ENCODE measurements at places on chromosomes 5 and 9. TPM values are rescaled to one million over a fixed set of nuclear protein-coding genes. Genes with fewer than 3 reads are reported as not detected.

DNA sequence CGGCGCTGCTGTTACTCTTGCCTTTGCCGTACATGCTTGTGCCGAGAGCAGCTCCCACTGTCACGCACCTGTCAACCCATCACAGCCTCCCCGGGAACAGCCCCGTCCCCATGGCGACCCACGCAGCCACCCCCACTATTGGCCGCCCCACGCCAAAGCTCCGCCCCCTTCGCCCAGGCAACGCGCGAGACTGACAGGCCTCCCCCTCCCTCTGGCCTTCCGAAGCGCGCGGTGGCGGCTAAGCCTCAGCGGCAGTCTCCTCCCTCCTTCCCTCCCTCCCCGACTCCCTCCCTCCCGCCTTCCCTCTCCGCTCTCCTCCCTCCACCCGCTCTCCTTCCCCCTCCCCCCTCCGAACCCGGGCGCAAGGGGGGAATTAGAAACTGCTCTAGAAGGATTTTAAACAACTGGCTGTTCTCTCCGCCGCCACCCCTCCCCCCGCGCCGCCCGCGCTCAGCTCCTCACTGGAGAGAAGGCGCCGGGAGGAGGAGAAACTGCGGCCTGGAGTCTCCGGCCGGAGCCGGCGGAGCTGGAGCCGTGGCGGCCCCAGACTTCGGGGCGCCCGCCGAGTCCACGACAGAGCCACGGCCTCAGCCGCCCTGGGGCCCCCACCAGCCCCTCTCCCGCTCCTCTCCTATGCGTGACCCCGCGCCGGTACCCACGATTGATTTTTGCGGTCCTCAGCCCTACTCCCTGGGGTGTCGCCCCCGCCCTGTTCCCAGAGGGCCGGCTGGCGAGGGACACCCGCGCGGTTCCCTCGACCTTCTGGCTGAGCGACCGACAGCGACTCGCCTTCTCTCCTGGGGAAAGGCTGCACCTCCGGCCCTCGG, at the start of gene SSBP2:
Gene SSBP2 (minus strand): TSS at position 89 of the 827 bp plus-strand sequence. CDS start 55 bp downstream, at position 34.
- H3K36me3 ChIP-seq, result no peaks in the 10 kb centered on the region
- no peaks in the 10 kb centered on the region for H3K27me3 ChIP-seq
- H3K4me1 ChIP-seq, result peaks cover 71% of the 10 kb centered on the region
- DNase-seq, result peak; percentile 100

The BTNL8 gene
- total RNA-seq, result 0.58 TPM

DNA sequence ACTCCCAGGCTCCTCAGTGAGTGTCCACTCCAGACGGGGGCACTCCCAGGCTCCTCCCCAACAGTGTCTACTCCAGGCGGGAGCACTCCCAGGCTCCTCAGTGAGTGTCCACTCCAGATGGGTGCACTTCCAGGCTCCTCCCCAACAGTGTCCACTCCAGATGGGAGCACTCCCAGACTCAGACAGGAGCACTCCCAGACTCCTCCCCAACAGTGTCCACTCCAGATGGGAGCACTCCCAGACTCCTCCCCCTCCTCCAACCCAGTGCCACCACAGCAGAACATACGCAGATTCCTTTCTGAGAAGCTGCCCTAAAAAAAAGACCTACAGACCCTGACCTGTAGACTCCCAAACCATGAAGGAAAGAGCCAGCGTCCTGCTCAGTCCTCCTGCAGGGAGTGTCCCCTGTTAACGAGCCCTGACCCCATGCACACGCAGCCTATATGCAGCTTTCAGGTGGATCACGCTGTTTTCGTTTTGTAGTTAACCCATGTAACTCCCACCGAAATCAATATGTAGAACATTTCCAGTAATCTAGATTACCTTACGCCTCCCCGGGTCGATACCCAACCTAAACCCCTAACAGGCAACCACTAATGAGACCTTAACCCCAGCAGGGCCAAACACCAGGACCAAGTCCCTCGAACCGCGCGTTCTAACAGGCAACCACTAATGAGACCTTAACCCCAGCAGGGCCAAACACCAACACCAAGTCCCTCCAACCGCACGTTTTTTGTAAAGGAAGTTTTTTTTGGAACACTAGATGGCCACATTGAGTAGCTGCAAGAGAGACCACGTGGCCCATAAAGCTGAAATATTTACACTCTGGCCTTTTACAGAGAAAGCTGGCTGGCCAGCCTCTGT, 15.7 kb downstream of the PNPLA7 start:
- no peak overlapping the region for H3K27ac ChIP-seq
- H3K27me3 ChIP-seq, result no peaks in the 10 kb centered on the region
- H3K36me3 ChIP-seq, result peaks cover 13% of the 10 kb centered on the region
- H3K4me3 ChIP-seq, result no peak overlapping the region
- H3K4me1 ChIP-seq, result peaks cover 13% of the 10 kb centered on the region

DNA sequence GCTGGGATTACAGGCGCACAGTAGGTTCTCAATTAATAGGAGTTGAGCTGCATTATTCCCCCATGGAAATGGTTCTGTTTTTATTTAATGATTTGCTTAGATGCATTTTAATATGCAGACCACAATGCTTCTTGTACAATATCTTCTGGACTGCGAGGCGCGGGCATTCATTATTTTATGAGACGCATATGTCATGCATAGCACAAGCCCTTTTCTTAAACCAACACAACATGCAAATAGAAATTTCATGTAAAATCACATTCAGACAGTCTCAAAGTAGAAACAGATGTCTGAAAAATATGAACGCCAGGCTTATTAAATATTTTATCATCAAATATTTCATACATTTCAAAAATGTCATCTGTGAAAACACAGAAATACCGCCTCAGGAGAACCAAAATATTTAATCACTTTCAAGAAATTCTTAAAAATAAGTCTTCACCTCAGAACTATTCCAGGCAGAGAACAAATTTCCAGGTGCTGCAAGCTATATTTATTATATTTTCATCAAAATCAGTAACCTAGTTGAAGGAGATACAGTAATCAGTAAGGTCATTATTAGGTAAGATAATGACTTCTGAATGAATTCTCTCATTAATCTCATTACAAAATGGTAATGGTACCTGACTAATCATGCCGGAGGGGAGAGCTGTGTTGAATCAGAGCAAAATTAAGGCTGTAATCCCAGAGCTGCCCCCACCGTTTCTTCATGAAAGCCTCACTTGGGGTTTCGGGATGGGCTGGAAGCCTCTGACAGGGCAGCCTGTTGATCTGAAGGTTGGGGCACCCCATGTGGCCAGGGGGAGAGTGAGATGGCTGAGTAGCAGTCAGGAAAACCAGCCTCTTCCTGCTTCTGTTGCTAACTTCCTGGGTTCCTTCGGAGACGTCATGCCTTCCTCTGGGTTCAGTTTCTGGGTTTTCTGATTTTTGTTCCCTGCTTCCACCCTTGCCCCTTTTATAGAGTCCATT, 133.9 kb upstream of the ZNF618 start:
- peaks cover 4% of the 10 kb centered on the region for H3K4me1 ChIP-seq
- no peaks in the 10 kb centered on the region for H3K36me3 ChIP-seq
- H3K27ac ChIP-seq, result no peak overlapping the region
- peaks cover 47% of the 10 kb centered on the region for H3K27me3 ChIP-seq
- DNase-seq, result no peak

The NPR3 gene
- 81.0 TPM for total RNA-seq

GRCh38 chr5:58453306-58453705, 6.6 kb downstream of the PLK2 start:
- peaks cover 54% of the 10 kb centered on the region for H3K4me1 ChIP-seq
- H3K27me3 ChIP-seq, result no peaks in the 10 kb centered on the region
- H3K27ac ChIP-seq, result peak overlapping the region; percentile 96
- peaks cover 56% of the 10 kb centered on the region for H3K36me3 ChIP-seq
- H3K4me3 ChIP-seq, result peak overlapping the region; percentile 90
- DNase-seq, result no peak

The TRPM6 gene
- 0.30 TPM for total RNA-seq

- H3K27ac ChIP-seq, result no peak overlapping the region
- H3K4me1 ChIP-seq, result no peaks in the 10 kb centered on the region
- no peak overlapping the region for H3K4me3 ChIP-seq
Observed at GRCh38 chr5:118450554-118451332, 537.6 kb downstream of the DTWD2 start.

The PDCD1LG2 gene
- 2.0 TPM for total RNA-seq

- DNase-seq, result no peak
- H3K36me3 ChIP-seq, result no peaks in the 10 kb centered on the region
- no peaks in the 10 kb centered on the region for H3K4me1 ChIP-seq
- H3K27ac ChIP-seq, result no peak overlapping the region
- peaks cover 50% of the 10 kb centered on the region for H3K27me3 ChIP-seq
- H3K4me3 ChIP-seq, result no peak overlapping the region
Observed at GRCh38 chr9:135589596-135590485, 28.3 kb downstream of the PAEP start.

GRCh38 chr5:103785569-103785968, 223.0 kb upstream of the NUDT12 start:
- no peak overlapping the region for H3K27ac ChIP-seq
- no peak for DNase-seq
- H3K4me1 ChIP-seq, result no peaks in the 10 kb centered on the region

- peaks cover 67% of the 10 kb centered on the region for H3K27me3 ChIP-seq
- H3K36me3 ChIP-seq, result no peaks in the 10 kb centered on the region
- H3K27ac ChIP-seq, result no peak overlapping the region
- peak overlapping the region; percentile 48 for H3K4me3 ChIP-seq
- peaks cover 10% of the 10 kb centered on the region for H3K4me1 ChIP-seq
Observed at GRCh38 chr5:139755892-139756671, 39.5 kb upstream of the PSD2 start.

GRCh38 chr9:112332977-112333638, at the start of gene PTBP3:
TSS of gene PTBP3 (minus strand) at chr9:112333619. CDS start at chr9:112297865, 35,754 bp downstream.
- no peaks in the 10 kb centered on the region for H3K27me3 ChIP-seq
- peak within 1 kb of the TSS; percentile 99 for H3K27ac ChIP-seq
- H3K36me3 ChIP-seq, result no peaks in the 10 kb centered on the region

GRCh38 chr5:171865471-171865870, 79.9 kb downstream of the SMIM23 start:
- no peak overlapping the region for H3K27ac ChIP-seq
- no peak for DNase-seq
- H3K36me3 ChIP-seq, result peaks cover 46% of the 10 kb centered on the region
- peaks cover 16% of the 10 kb centered on the region for H3K4me1 ChIP-seq
- H3K27me3 ChIP-seq, result no peaks in the 10 kb centered on the region
- no peak overlapping the region for H3K4me3 ChIP-seq

The CCDC152 gene
- total RNA-seq, result 0.80 TPM

DNA sequence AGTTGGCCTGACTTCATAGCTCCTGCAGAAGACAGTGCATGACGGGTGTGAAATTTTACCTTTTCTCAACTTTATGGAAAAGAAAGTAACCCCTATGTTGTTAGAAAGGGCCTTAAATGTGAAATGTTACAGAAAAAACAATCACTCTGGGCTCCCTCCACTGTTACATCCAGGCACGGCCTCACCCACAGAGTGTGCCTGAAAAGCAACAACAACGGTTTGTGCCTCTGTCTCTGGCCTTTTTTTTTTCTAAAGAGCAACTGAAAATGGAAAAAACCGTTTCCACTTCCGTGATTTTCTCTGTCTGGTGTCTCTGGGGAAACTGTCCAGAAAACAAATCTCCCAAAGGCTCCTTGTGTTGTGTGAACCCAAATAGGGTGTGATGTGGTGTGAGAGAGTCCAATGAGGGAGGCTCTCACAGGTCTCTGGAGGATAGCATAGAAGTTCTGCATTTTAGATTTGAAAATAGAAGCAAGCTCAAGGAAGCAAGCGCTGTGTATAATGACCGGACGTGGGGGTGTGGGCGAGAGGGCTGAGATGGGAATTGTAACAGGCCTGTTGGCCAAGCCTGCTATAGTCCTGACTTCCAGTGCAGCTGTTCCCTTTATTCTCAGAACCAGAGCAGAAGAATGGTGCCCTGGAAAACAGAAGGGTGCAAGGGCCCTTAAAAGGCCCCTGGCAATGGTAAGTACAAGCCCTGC, 221.8 kb upstream of the TUT7 start:
- DNase-seq, result peak; percentile 59
- H3K27me3 ChIP-seq, result peaks cover under 1% of the 10 kb centered on the region
- peaks cover 20% of the 10 kb centered on the region for H3K4me1 ChIP-seq
- no peak overlapping the region for H3K4me3 ChIP-seq

DNA sequence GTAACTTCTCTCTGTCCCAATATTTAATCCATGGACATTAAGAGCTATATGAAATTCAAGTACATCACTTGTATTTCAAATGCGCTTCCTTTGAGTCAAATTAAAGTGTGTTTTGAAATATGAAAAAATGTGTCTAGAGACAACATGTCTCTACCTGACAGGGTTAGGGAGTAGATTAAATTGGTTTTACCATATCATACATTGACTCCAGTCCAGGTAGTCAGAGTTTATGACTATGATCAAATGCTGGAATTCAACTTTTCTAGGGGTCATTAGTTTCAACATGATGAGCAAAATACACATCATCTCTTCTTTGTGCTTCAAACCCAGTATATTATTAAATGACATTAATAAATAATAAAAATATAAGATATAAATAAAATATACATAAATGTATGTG, 259.2 kb downstream of the CDH10 start:
- H3K27ac ChIP-seq, result no peak overlapping the region
- no peaks in the 10 kb centered on the region for H3K4me1 ChIP-seq
- no peak overlapping the region for H3K4me3 ChIP-seq
- no peak for DNase-seq
- no peaks in the 10 kb centered on the region for H3K27me3 ChIP-seq

DNA sequence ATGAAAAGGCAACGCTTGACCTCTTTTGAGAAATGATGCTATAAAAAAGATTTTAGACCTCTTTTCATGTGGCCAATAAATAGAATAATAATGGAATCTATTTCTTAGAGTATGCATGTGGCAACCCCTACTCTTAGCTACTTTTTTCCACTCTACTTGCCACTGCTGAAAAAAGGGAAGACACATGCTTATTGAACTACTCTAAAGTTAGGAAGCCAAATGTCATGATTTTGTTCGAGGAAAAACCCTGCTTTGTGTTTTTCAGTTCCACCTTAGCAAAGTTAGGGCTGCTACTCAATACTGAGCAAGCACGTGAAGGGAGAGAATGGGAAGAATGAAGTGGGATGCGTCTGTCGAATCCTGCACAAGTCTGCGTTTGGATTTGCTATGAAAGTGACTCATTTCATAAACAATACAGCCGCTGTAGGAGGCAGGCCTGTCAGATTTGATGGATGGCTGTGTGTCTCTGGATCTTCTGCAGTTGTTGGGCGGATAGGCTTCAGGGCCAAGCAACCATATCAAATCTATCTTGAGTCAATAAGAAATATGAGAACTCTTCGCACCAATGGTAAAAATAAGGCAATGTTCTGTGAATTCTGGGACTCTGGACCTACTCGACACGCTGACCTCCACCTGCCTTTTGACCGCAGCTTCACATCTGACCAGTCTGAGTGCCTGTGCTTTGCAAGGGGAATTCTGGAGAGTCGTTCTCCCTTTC, 333.6 kb downstream of the PIK3R1 start:
- no peak for DNase-seq
- H3K36me3 ChIP-seq, result no peaks in the 10 kb centered on the region
- H3K27ac ChIP-seq, result no peak overlapping the region

- H3K4me1 ChIP-seq, result peaks cover 30% of the 10 kb centered on the region
- DNase-seq, result no peak
- H3K36me3 ChIP-seq, result no peaks in the 10 kb centered on the region
- H3K4me3 ChIP-seq, result no peak overlapping the region
Observed at GRCh38 chr5:56327809-56328208, 94.7 kb upstream of the ANKRD55 start.

DNA sequence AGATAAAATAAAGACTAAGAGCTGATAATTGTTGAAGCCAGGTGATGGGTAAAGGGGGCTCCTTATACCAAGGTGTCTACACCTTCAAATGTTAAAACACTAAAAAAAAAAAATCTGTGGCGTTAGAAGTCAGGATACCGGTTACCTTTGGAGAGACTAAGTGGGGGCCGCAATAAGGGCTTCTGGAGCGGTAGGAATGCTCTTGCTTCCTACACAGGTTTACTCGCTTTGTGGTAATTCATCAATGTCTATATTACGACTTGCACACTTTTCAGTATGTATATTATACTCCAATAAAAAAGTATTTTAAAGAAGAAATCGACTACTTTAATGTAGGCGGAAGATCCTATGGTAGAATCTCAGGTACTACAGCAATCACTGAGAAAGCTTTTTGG, 12.5 kb downstream of the MRPS27 start:
- peak overlapping the region; percentile 82 for H3K4me3 ChIP-seq
- H3K4me1 ChIP-seq, result peaks cover 33% of the 10 kb centered on the region
- H3K27ac ChIP-seq, result peak overlapping the region; percentile 97
- DNase-seq, result no peak

Data from left ventricle myocardium inferior (tissue), 1 donor.